ENCODE measurements at places on chromosomes 1 and 21. TPM values are rescaled to one million over a fixed set of nuclear protein-coding genes. Genes with fewer than 3 reads are reported as not detected.

The PLA2G4A gene
- total RNA-seq: 2.9 TPM

The OR2M3 gene
- not detected for total RNA-seq

The APP gene
- 415 TPM for total RNA-seq

The TMEM269 gene
- 0.41 TPM for total RNA-seq

DNA sequence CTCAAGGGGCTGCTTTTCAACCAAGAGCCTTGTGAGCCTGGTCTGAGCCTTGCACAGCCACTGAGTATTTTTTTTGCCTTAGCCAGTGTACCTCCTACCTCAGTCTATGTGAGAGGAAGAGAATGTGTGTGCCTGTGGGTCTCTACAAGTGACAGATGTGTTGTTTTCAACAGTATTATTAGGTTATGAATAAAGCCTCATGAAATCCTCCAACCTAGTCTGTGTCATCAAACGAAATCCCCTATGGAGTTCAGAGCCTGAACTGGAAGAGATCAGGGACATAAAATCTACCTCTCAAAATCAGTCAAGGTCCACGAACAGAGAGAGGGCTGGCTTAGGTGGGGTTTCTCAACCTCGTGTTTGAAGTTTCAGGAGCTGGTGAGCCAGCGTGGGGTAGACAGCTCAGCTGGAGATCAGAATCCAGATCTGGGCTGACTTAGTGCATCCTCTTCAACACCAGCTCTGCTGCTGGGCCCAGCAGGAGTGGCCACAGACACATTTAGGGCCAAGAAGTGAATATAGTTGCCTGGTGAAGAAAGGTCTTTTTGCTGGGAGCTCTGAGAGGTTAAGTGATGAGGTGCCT, 8.2 kb downstream of the XKR8 start:
- H3K4me1 ChIP-seq: peaks cover 13% of the 10 kb centered on the region
- peak overlapping the region; percentile 13 for H3K4me3 ChIP-seq
- H3K27me3 ChIP-seq: no peaks in the 10 kb centered on the region
- H3K27ac ChIP-seq: peak overlapping the region; percentile 89
- DNase-seq: peak; percentile 52

DNA sequence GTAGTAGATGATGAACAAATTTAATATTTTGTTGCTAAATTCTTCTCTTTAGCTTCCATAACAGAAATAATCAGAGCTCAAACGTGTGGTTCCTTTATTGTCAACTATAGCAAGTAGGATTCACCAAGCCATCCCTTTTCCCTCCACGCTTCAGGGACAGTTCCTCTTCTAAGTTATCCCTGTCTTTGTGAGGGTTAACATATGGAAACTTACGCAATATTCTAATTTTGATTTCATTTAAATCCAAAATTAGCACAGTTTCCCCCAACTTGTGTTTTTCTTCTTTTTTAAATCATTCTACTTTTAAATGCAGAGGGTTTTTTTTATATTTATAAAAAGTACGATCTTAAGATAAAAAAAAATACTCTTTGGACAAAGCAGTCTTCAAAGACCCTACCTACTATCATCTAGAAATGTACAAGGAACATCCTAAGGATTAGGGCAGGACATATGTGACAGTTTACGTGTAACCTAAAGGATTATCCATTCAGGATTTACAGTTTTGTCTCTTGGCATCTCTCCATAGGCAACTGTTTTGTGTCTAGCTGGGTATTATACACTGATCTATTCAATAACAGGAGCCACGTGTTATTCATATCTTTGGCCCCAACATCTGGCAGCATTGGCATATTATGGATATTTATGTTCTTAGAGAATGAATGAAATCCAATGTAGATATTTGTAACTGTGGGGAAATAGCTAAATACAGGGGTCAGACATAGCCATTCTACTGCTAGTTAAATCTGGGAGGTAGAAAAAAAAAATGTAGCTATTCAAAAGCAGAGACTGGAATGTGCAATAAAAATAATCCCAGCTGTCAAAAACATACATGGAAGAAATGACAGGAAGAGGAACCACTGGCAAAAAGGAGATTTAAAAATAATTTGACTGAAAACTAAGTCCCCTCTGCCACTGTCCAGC, 272.9 kb downstream of the NEGR1 start:
- no peaks in the 10 kb centered on the region for H3K36me3 ChIP-seq
- H3K4me1 ChIP-seq: peaks cover 10% of the 10 kb centered on the region
- DNase-seq: no peak

DNA sequence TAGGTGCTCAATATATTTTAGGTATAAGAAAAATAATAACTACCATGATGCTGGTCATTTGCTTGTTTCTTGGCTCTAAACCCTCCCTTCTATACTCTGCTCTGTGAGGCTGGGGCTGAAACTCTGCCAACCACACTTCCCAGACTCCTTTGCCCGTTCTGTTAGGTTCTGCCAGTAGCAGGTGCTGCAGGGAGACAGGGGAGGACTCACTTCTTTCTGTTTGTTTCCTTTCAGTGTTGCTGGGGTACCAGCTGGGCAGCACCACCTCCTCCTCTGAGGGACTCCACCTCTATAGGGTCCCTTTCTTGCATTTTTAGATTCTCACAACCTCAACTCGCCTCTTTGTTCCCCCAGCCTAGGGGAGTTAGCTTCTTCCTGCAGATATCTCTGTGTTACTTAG, 17.0 kb upstream of the SH2D2A start:
- H3K27me3 ChIP-seq: peaks cover 75% of the 10 kb centered on the region
- H3K4me1 ChIP-seq: peaks cover 1% of the 10 kb centered on the region
- no peak for DNase-seq
- no peaks in the 10 kb centered on the region for H3K36me3 ChIP-seq

GRCh38 chr1:239816081-239816782, 275.5 kb upstream of the FMN2 start:
- H3K4me1 ChIP-seq: peaks cover 20% of the 10 kb centered on the region
- H3K27me3 ChIP-seq: peaks cover 19% of the 10 kb centered on the region

GRCh38 chr1:29123887-29124365, at the start of gene TMEM200B:
Gene TMEM200B, minus strand, starts transcription at chr1:29123903. Its CDS starts 2,075 bp downstream, at chr1:29121828.
- no peak within 1 kb of the TSS for H3K27ac ChIP-seq
- no peaks in the 10 kb centered on the region for H3K36me3 ChIP-seq
- H3K4me3 ChIP-seq: peak within 1 kb of the TSS; percentile 83
- peaks cover 9% of the 10 kb centered on the region for H3K4me1 ChIP-seq

DNA sequence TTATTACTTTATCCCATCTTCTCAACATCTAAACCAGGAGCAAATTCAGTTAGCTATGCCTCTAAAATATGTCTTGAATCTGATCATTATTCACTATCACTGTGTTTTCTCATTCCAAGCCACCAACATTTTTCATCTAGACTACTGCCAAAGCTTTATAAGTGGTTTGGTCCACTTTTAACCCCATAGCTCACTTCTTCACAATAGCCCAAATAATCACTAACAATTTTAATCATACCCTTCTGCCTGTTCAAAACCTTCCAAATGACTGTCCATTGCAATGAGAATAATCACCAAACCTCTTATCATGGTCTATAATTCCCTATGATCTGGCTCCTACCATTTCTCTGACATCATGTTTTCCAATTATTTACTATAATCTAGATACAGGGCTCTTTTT, 149.8 kb upstream of the ZNHIT6 start:
- peaks cover 5% of the 10 kb centered on the region for H3K27me3 ChIP-seq
- no peaks in the 10 kb centered on the region for H3K4me1 ChIP-seq
- H3K36me3 ChIP-seq: no peaks in the 10 kb centered on the region
- no peak overlapping the region for H3K4me3 ChIP-seq
- no peak for DNase-seq

DNA sequence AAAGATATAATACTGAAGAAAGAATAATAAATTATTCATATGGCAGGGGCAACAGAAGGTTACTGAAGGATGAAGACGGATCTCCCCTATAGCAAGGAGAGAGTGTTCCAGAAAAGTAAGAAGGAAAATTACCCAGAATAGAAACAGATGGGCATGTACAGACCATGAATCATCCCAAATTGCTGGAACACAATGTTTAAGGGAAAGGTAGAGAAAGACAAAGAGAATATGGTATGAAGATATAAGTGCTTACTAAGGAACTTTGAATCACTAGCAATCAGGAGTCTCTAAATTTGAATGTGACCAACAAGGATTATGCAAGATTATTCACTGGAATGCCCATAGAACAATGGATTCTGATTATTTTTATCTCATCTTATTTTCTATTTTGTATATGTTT, 375.4 kb downstream of the COL11A1 start:
- no peaks in the 10 kb centered on the region for H3K36me3 ChIP-seq
- no peak for DNase-seq

DNA sequence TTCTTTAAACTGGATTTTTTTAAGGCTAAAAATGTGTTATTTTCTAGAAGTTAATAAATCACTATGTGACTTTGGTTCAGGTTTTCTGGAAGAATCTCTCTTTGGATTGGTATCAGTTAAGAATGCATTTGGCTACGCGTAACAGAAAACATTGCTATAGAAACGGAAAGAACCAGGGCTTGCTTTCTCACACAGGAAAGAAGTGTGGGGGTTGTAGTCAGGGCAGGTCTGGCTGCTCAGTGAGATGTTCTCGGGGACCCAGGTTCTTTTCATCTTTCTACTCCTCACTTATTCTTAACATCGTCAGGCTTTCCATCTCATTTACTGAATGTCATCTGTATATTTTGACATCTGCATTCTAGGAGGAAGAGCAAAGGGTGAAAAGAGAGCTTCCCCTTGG, 191.4 kb downstream of the ZBTB18 start:
- no peaks in the 10 kb centered on the region for H3K4me1 ChIP-seq
- H3K27ac ChIP-seq: no peak overlapping the region
- H3K27me3 ChIP-seq: no peaks in the 10 kb centered on the region
- H3K36me3 ChIP-seq: no peaks in the 10 kb centered on the region
- DNase-seq: peak; percentile 6
- H3K4me3 ChIP-seq: no peak overlapping the region

DNA sequence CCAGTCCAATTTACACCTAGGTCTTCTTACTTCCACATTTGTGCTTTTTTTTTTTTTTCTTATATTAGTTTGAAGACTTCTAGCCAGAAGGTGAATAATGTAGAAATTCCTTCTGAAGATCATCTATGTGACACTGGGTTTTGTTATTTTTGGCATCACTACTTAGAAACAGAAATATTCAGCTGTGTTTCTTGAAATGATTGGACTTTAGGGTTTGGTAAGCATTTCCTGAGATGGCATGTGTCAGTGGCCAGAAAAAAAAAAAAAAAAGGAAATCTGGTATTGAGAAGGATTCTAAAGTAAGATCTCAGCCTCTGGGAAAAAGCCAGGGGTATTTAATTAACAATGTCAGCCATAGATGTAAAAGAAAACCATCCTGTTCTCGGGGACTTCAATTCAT, 43.4 kb upstream of the LRRC8C start:
- peaks cover 5% of the 10 kb centered on the region for H3K4me1 ChIP-seq
- no peak overlapping the region for H3K4me3 ChIP-seq
- peaks cover 8% of the 10 kb centered on the region for H3K36me3 ChIP-seq
- no peaks in the 10 kb centered on the region for H3K27me3 ChIP-seq

DNA sequence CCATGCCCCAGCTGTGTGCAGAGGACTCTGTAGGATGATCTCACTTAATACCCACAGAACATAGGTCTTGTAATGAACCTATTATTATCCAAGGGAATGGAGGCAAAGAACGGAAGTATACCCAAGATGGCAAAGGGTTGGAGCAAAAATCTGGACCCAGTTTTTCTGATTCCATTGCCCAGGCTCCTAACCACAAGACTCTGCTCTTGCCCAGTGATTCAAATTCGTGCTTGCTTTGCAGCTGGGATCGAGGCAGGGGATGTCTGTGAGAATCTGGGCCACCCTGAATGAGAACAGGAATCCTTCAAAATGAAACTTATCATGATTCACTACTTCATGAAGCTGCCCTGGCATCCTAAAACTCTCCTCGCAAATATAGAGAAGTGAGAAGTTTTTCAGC, 97.5 kb upstream of the KCNJ6 start:
- no peak overlapping the region for H3K4me3 ChIP-seq
- peaks cover 31% of the 10 kb centered on the region for H3K27me3 ChIP-seq
- no peak overlapping the region for H3K27ac ChIP-seq

DNA sequence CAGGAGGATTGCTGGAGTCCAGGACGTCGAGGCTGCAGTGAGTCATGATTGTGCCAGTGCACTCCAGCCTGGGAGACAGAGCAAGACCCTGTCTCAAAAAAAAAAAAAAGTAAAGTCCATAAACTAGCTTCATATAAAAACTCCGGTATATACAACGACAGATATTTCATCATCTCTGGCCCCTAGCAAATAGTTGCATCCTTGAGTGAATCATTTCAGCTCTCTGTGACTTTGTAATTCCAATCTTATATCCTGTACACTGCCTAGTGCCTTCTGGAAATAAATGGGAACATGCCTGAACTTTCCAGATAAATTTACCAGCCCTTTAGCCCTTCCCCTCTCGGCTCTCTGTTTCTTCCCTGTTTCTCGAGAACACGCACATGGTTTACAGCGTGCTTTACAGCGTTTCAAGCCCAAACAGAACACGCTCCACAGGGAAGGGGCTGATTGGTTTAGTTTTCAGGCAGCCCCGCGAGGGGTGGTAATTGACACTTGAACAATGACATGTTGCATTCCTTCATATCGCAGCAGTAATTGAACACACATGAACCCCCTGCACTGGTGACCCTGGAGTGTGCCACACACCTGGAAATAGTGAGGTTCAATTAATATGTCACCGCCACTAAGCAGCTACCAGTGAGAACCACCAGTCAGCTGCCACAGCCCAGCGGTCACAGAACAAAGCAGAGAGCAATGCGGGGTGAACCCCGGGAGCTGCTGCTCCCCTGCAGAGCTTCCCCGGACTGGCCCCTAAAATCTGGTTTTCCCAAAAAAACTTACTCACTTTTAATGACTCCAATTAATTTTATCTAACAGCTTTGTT, 35.7 kb upstream of the SIM2 start:
- H3K4me3 ChIP-seq: peak overlapping the region; percentile 32
- H3K4me1 ChIP-seq: peaks cover 13% of the 10 kb centered on the region
- peaks cover 60% of the 10 kb centered on the region for H3K27me3 ChIP-seq
- H3K36me3 ChIP-seq: no peaks in the 10 kb centered on the region

DNA sequence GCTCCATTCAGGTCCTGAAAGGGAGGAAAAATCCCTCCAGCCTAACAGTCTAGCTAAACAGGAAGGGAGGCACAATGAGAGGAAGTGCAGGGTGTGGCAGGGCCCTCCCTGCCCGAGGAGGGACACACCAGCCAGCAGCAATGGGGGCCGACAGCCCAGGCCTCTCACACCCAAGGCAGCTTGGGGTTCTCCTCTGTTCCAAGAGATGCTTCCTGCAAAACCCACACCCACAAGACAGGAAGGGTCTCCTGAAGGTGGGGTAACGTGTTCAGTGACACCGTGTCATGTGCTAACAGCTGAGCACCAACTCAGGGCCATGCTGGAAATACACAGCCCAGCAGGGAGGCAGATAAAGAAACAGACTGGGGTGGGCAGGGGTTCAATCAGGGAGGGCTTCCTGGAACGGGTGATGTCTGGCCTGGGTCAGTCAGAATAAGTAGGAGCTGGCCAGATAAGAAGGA, 10.2 kb downstream of the ECE1 start:
- DNase-seq: no peak
- no peak overlapping the region for H3K4me3 ChIP-seq
- H3K27me3 ChIP-seq: no peaks in the 10 kb centered on the region
- peak overlapping the region; percentile 46 for H3K27ac ChIP-seq
- H3K4me1 ChIP-seq: peaks cover 34% of the 10 kb centered on the region

GRCh38 chr1:206516728-206516990, 9.3 kb downstream of the RASSF5 start:
- peaks cover 27% of the 10 kb centered on the region for H3K4me1 ChIP-seq
- no peak for DNase-seq
- H3K27me3 ChIP-seq: peaks cover 13% of the 10 kb centered on the region
- H3K4me3 ChIP-seq: no peak overlapping the region
